ENCODE measurements at places on chromosomes 2 and 18. TPM values are rescaled to one million over a fixed set of nuclear protein-coding genes. Genes with fewer than 3 reads are reported as not detected.

The MOCOS gene
- 1.3 TPM for total RNA-seq

The HOXD3 gene
- not detected for total RNA-seq

The LRRTM4 gene
- total RNA-seq: 18.6 TPM

The SIX2 gene
- total RNA-seq: 0.56 TPM

The SLC30A3 gene
- 1.3 TPM for total RNA-seq

The MC4R gene
- total RNA-seq: not detected

The MC2R gene
- not detected for total RNA-seq

The TXNL1 gene
- 66.7 TPM for total RNA-seq

The AKAIN1 gene
- 14.1 TPM for total RNA-seq

The GALNT14 gene
- 14.4 TPM for total RNA-seq

The SEMA4F gene
- 28.5 TPM for total RNA-seq

The MGAT4A gene
- total RNA-seq: 35.8 TPM

The CD207 gene
- 0.51 TPM for total RNA-seq

The UGT1A5 gene
- not detected for total RNA-seq

The GRB14 gene
- 0.83 TPM for total RNA-seq

The CLEC4F gene
- total RNA-seq: 0.66 TPM
